Kidney (tissue), 22 donors: ENCODE measurements at places on chromosomes 7 and 10. TPM values are rescaled to one million over a fixed set of nuclear protein-coding genes. Genes with fewer than 3 reads are reported as not detected.

DNA sequence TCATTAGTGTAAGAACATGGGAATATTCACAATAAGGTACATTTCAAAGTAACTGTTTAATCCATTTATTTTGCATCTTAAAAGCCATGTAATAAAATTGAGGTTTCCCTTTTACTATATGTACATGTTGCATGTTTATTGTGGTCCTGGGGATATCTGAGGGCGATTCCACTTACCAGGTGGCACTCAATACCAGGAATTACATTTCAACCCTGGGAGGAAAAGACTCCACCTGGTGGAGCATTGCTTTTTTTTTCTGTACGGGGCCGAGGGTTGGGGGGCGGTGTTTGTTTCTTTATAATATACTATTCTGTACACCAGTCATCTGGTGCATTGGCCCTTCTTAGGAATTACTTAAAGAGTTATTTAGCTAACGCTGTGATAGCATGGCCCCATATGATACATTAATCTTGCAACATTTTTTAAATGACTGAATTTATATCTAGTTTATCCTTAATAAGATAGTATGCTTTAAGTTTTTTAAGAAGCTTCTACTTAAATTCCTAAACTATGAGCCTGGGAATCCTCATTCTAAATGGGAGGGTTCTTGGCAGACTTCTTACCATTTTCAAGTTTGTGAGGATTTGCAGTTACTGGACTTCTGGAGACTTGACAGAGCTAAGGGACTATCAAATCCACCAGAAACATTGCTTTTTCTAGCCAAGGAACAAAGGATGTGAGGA lies 7.2 kb upstream of the HGF start:
- DNase-seq: no peak

DNA sequence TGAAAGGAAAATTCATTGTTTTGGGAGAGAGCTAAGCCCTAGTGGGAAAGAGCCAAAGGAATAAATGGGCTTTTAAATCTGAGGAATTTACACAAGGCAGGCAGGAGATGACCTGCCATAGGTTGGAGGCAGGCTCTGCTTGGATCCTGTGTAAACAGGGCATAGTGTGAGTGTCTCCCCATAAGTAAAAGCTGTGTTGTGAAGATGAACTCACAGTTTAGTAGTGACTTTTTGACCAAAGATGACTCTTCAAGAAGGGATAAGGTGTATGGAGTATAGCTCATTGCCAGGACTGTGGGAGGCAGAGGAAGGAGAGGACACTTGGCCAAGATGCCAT lies 63.2 kb downstream of the KAT6B start:
- DNase-seq: no peak

SLC13A1 gene
- total RNA-seq: 10.1 TPM

SMO gene
- 13.2 TPM for total RNA-seq

DNA sequence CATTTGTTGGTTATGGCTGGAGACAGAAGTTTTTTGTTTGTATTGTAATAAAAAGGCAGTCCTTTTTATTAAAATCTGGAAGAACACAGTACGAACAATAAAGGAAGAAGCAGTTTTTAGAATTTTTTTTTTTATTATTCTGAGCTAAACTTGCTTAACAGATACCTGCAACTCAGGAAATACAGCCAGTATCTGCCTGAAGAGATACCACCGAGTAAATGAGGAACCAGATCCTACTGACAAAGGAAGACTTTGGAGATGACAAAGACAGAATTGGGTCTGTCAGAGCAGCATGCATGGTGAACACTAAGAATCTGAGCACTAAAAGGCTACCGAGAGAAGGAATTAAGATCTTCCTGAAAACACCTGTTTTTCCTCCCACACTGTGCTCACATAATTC lies 1335.9 kb upstream of the SORCS1 start:
- no peak for DNase-seq

GRCh38 chr10:28954211-28954610 lies 276.9 kb downstream of the BAMBI start:
- no peak for DNase-seq

DNA sequence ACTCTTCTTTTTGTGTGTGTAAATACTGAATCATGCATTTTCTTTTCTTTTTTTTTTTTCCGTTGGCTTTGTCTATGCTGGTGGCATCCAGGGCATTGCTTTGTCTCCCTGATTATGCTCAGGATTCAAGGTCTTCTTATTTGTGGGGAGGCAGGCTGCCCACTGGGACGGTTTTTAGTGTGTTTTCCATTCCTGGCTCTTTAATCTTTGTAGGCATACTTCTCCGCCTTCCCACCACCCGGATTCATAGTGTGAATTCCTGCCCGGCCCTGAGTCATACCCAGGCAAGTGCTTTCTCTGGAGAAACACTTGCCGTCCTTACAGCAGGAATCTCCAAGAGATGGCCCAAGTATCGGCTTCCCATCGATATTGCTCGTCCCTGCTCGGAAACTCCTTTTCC lies 5.2 kb downstream of the ZNF655 start:
- DNase-seq: no peak

DNA sequence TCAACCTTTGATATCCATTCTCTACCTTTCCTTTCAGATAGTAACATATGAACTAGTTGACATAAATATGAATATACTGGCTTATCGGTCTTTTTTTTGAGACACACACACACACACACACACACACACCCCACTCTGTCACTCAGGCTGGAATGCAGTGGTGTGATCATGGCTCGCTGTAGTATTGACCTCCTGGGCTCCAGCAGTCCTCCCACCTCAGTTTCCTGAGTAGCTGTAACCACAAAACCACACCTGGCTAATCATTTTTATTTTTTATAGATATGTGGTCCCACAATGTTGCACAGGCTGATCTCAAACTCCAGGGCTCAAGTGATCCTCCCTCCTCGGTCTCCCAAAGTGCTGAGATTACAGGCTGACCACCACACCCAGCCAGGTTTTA lies 14.2 kb upstream of the NT5C3A start:
- no peak for DNase-seq

SUGCT gene
- total RNA-seq: 7.6 TPM

- no peak for DNase-seq
These were observed 197.1 kb upstream of the LYZL2 start for GRCh38 chr10:30826679-30827078.

PRXL2A gene
- 69.4 TPM for total RNA-seq

GRCh38 chr10:34875061-34875460 lies 60.0 kb upstream of the PARD3 start:
- DNase-seq: no peak

DNA sequence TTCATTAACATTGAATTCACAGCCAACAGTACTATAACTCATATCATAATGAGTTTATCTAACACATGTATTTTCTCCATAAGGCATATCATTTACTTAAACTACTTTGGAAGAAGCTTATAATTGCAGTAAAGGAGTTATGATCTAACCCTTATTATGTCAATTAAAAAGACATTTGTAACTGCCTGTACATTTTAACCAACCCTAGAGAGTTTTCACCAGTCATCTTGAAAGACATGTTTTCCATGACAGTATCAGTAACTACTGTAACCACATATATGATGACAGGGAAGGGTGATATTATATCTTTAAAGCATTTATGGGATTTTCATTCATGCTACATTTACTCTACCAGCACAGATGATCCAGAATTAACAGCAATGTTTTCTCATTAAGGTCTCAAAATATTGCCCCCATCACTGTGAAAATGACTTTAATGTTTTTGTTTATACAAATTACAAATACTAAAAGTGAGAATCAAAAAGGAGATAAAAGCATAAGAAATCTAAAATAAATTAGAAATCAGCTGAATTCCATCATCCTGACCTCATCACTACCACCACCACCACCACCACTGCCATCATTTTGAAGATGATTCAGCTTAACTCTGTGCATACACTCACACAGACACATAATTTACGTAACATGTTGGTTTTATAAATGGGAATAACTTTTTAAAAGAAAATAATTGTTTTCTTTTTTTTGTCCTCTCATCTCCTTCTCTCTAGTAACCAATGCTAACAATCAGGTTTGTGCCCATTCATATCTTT lies 53.6 kb downstream of the MKLN1 start:
- no peak for DNase-seq

GRCh38 chr7:127413326-127413725 lies 20.8 kb upstream of the ZNF800 start:
- DNase-seq: no peak

TBX20 gene
- total RNA-seq: not detected

POR gene
- 130 TPM for total RNA-seq

DNA sequence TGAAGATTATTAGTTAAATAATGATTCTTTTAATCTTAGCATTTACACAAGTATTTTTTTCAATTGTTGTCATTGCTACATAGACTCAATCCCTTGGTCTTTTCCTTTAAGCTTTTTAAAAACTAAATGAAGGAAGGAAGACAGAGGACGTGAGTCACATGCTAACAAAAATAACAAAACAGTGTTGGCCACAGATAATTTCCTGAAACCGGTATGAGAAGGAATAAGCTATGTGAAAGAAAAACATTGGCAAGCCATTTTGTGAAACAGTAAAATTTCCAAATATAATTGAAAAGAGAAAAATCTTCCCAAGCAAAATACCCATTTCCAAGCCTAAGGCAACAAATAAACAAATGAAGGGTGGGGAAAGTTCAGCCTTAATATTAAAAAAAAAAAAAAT lies 223.0 kb downstream of the AHR start:
- no peak for DNase-seq

- DNase-seq: peak; percentile 58
These were observed 32.7 kb downstream of the CALML5 start for GRCh38 chr10:5466451-5467206.

DNA sequence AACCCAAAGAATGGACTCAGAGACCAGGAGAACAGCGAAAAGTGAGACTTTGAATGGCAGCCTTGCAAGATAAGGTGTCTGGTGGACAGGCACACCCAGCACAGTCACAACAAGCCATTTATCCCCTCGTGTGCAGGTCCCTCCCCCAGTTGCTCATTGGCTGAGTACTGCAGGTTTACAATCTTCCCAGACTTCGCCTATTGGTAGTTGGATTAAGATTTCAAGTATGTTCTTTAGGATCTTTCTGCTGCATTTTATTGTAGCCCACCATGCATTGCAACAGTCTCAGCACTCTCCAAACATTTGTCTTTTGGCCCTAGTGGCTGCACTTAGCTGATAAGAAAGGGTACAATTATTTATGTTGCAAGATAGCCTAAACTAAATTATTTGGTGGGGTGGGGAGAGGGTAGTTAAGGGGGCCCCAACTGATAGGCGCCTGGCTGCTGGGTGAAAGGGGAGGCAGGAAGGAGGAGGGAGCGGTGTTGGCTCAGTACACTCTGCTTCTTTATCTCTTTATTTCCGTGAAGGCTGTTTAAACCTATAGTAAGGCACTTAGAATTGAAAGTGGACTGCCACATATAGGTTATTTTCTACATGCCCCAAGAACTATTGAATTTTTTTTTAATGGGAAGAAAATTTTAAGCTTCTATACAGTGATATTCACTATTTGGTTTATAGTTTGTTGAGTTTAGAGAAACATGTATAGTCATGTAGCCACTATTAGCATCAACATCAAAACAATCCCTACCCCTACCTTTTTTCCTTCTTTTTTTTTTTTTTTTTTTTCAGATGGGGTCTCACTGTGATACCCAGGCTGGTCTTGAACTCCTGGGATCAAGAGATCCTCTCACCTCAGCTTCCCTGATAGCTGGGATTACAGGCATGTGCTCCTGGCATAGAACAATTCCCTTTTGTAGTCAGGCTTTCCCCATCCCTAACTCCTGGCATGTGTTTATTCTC lies 54.2 kb downstream of the GUSB start:
- no peak for DNase-seq

HPSE2 gene
- 3.0 TPM for total RNA-seq

DNA sequence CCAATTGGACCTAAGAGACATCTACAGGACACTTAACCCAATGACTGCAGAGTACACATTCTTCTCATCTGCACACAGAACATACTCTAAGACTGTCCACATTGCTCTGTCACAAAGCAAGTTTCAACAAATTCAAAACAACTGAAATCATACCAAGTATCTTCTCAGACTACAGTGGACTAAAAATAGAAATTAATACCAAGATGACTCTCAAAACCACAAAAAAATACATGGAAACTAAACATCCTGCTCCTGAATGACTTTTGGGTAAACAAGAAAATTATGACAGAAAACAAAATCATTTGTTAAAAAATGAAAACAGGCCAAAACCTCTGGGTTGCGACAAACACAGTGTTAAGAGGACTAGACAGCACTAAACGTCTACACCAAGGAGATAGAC lies 24.5 kb downstream of the SNX13 start:
- DNase-seq: no peak

ECHDC3 gene
- 32.4 TPM for total RNA-seq

GRCh38 chr10:65046831-65047230 lies 1525.6 kb downstream of the REEP3 start:
- DNase-seq: no peak

- no peak for DNase-seq
These were observed 442.6 kb downstream of the GFRA1 start for GRCh38 chr10:115830265-115830970.

DNA sequence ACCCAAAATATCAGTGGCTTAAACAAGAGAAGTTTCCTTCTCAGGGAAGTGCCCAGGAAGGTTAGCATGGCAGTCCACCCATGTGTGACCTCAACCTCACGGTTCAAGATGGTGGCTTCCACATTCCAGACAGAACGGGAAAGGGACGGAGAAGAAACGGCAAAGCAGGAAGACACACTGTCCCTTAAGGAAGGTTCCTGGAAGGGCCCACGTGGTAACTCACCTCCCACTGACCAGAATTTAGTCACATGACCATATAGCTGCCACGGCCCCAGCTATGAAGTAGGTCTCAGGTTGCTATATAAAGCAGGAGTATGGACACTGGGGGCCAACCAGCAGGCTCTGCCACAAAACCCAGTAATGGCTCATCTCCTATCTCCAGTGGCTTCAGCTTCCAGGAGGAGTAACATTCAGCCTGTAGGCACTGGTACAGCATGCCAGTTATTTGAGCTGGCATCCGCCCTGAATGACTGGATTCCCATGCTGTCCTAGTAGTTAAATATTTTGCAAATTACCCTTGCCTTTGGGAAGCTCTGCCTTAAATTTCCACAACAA lies 278.5 kb upstream of the KLF14 start:
- DNase-seq: no peak

DNA sequence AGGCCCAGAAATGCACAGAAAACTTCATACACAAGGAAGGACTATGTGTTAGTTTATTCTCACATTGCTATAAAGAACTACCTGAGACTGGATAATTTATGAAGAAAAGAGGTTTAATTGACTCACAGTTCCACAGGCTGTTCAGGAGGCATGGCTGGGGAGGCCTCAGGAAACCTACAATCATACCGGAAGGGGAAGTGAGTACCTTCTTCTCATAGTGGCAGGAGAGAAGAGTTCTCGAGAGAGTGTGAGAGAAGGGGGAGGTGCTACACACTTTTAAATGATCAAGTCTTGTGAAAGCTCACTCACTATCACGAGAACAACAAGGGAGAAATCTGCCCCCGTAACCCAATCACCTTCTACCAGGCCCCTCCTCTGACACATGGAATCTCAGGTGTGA lies 16.8 kb upstream of the RAMP3 start:
- no peak for DNase-seq

DNA sequence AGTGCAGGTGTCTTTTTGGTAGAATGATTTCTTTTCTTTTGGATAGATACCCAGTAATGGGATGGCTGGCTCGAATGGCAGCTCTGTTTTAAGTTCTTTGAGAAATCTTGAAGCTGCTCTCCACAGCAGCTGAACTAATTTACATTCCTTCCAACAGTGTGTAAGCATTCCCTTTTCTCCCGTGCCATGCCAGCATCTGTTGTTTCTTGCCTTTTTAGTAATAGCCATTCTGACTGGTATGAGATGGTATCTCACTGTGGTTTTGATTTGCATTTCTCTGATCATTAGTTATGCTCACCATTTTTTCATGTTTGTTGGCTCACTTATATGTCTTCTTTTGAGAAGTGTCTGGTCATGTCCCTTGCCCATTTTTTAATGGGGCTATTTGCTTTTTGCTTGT lies 486.3 kb downstream of the GALNT17 start:
- DNase-seq: no peak

- no peak for DNase-seq
These were observed 47.7 kb downstream of the EGFR start for GRCh38 chr7:55066524-55066923.
